ENCODE measurements at places on chromosomes 4 and X. TPM values are rescaled to one million over a fixed set of nuclear protein-coding genes. Genes with fewer than 3 reads are reported as not detected.

DNA sequence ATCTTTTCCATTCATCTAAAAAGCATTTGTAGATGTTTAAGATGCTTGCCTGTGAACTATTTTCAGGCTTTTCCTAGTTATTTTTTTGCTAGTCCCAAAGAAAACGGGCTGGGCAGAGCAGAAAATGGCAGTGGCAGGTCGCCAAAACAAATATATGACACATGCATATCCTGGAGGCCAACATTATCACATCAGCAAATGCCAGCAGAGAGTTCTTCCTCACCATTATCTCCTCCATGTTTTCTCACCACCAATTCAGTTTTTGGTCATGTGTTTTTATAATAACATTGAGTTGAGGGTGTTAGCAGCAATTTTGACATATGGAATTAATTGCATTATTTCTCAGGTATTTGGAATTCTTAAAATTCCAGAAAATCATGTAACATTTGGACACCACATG lies 97.9 kb upstream of the EOLA2 start:
- no peak overlapping the region for H3K4me3 ChIP-seq
- DNase-seq, result peak; percentile 27
- H3K36me3 ChIP-seq, result no peaks in the 10 kb centered on the region
- peaks cover 18% of the 10 kb centered on the region for H3K4me1 ChIP-seq
- H3K27me3 ChIP-seq, result no peaks in the 10 kb centered on the region

DNA sequence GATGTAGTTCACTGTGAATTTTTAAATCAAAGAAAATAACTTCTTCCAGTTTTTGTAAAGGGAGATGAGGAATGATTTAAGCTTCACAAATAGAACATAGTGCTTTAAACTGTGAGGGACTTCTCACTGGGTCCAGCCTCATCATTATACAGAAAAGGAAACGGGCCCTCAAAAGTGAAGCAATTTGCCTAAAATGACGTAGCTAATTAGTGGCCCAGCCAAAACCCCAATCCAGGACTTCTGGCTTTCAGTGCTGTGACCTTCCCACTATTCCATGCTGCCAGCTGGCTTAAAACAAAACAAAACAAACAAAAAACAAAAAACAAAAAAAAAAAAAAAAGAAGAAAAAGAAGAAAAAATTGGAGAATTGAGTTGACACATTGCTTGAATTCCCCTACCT lies 45.0 kb upstream of the STOX2 start:
- no peaks in the 10 kb centered on the region for H3K4me1 ChIP-seq
- H3K4me3 ChIP-seq, result no peak overlapping the region
- DNase-seq, result no peak

DNA sequence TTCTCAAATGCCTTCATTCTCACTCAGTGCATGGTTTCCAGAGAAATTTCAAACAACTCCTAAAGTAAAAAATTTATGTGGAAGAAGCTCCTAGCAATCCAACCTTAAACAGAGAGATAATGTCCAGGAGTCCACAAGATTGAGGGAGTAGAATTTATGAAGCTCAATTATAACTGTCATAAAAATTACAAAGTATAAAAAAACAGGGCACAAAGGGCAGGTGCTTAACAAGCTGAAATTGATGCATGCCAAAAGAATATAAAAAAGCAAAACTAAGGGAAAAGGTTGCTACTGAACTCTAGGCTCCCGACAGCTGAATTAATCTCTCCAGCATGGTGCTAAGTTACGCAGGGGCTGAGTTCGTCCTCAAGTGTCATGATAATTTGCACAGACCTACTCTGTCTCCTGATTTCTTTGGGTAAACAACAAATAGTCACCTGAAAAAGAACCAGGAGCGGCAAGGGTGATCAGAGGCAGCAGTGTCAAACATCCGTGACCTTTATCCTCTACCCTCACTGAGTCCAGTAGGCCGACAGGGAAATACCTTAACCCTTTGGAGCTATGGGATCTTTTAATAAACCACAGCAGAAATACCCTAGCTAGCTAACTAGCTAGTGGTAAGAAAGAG lies 47.2 kb upstream of the RELL1 start:
- no peaks in the 10 kb centered on the region for H3K4me1 ChIP-seq
- H3K36me3 ChIP-seq, result no peaks in the 10 kb centered on the region
- no peak for DNase-seq
- H3K27me3 ChIP-seq, result no peaks in the 10 kb centered on the region

The CT45A2 gene
- total RNA-seq, result not detected

The WNK3 gene
- 1.1 TPM for total RNA-seq

GRCh38 chrX:19804151-19804550 lies 83.2 kb downstream of the SH3KBP1 start:
- H3K27me3 ChIP-seq, result no peaks in the 10 kb centered on the region
- peaks cover 9% of the 10 kb centered on the region for H3K4me1 ChIP-seq
- H3K4me3 ChIP-seq, result no peak overlapping the region
- H3K27ac ChIP-seq, result no peak overlapping the region
- H3K36me3 ChIP-seq, result no peaks in the 10 kb centered on the region
- DNase-seq, result no peak

The SPATA4 gene
- 0.72 TPM for total RNA-seq

The HAUS7 gene
- total RNA-seq, result 8.3 TPM

The CENPVL2 gene
- not detected for total RNA-seq

The RADX gene
- total RNA-seq, result 1.4 TPM

GRCh38 chr4:141786946-141787345 lies 150.6 kb downstream of the IL15 start:
- H3K4me3 ChIP-seq, result no peak overlapping the region
- H3K36me3 ChIP-seq, result no peaks in the 10 kb centered on the region
- H3K27ac ChIP-seq, result peak overlapping the region; percentile 75
- no peak for DNase-seq
- peaks cover 21% of the 10 kb centered on the region for H3K4me1 ChIP-seq
- H3K27me3 ChIP-seq, result no peaks in the 10 kb centered on the region

DNA sequence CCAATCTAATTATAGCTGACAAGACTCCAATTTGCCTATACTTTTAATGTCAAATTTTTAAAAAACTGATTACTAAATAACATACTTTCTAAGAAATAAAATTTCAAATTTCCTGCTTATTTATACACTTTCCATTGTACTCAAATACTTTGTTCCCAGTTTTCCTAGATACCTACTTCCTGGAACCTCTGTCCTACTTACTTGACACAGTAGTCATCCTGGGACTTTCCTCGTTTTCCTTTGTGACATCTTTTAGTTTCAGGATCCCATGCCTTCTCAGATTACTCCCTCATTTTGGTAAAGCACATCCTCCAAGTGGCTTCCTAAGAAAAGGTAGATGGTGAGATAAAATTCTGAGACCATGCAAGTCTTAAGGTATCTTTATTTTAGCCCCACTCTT lies 13.3 kb upstream of the FAM184B start:
- no peak for DNase-seq
- no peaks in the 10 kb centered on the region for H3K27me3 ChIP-seq
- H3K4me1 ChIP-seq, result no peaks in the 10 kb centered on the region
- no peaks in the 10 kb centered on the region for H3K36me3 ChIP-seq
- no peak overlapping the region for H3K27ac ChIP-seq

The OTUD6A gene
- not detected for total RNA-seq

The UBE2D3 gene
- 426 TPM for total RNA-seq

The UBL4A gene
- total RNA-seq, result 30.4 TPM

DNA sequence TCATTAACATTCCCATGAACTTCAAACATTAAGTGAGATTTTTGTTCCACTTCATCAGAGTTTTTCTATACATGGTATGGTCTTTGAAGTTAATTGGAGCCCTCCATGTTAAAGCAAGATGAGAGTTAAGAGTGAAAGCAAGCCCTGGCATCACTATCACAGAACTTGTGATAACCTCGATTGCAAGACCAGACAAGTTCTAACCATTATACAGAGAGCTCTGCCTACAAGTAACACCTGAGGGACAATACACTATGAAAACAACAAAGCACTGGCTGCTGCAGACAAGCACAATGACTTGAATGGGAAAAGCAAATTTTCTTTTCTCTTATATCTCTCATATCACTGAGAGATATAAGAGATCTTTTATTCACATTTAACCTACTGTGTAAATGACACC lies 126.6 kb upstream of the GYPA start:
- no peaks in the 10 kb centered on the region for H3K36me3 ChIP-seq
- no peak overlapping the region for H3K4me3 ChIP-seq
- H3K27me3 ChIP-seq, result no peaks in the 10 kb centered on the region
- no peak overlapping the region for H3K27ac ChIP-seq
- H3K4me1 ChIP-seq, result no peaks in the 10 kb centered on the region

- no peak overlapping the region for H3K27ac ChIP-seq
- H3K36me3 ChIP-seq, result no peaks in the 10 kb centered on the region
- DNase-seq, result no peak
- no peak overlapping the region for H3K4me3 ChIP-seq
- H3K27me3 ChIP-seq, result peaks cover 11% of the 10 kb centered on the region
- H3K4me1 ChIP-seq, result peaks cover 5% of the 10 kb centered on the region
Observed at GRCh38 chrX:115535844-115536243, 25.1 kb upstream of the PLS3 start.

GRCh38 chrX:45758319-45758718 lies 557.6 kb upstream of the DIPK2B start:
- H3K27me3 ChIP-seq, result no peaks in the 10 kb centered on the region
- DNase-seq, result peak; percentile 78
- H3K4me3 ChIP-seq, result peak overlapping the region; percentile 48
- H3K27ac ChIP-seq, result peak overlapping the region; percentile 76
- H3K4me1 ChIP-seq, result peaks cover 89% of the 10 kb centered on the region

GRCh38 chr4:123659730-123660129 lies 263.1 kb downstream of the SPRY1 start:
- no peak overlapping the region for H3K4me3 ChIP-seq
- H3K27me3 ChIP-seq, result no peaks in the 10 kb centered on the region
- H3K36me3 ChIP-seq, result no peaks in the 10 kb centered on the region
- DNase-seq, result no peak
- no peak overlapping the region for H3K27ac ChIP-seq
- H3K4me1 ChIP-seq, result no peaks in the 10 kb centered on the region

The STAP1 gene
- not detected for total RNA-seq

DNA sequence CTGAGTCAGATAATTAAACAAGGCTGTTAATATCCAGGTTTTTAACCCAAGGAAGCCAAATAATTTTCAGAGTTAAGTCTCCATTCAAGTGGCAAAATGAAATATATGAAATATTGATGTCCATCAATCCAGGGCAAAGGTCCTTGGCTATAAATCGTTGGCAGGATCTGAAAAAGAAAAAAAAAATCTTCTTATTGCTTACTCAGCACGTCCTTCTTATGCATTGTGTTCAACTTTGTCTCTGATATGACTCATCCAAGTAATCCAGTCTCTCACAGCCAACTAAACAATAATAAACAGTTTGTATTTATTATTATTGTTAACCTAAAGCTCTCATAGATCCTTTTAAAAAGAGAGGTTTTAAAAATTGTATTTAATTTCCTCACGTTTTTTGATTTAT lies 851.2 kb downstream of the ADGRL3 start:
- no peak overlapping the region for H3K27ac ChIP-seq
- H3K36me3 ChIP-seq, result no peaks in the 10 kb centered on the region
- no peaks in the 10 kb centered on the region for H3K27me3 ChIP-seq
- H3K4me3 ChIP-seq, result no peak overlapping the region
- H3K4me1 ChIP-seq, result no peaks in the 10 kb centered on the region

- peaks cover 29% of the 10 kb centered on the region for H3K4me1 ChIP-seq
- DNase-seq, result no peak
- H3K27ac ChIP-seq, result peak overlapping the region; percentile 73
- H3K4me3 ChIP-seq, result no peak overlapping the region
- H3K27me3 ChIP-seq, result no peaks in the 10 kb centered on the region
Observed at GRCh38 chrX:45667666-45668065, 467.0 kb upstream of the DIPK2B start.

The PDE5A gene
- 157 TPM for total RNA-seq

DNA sequence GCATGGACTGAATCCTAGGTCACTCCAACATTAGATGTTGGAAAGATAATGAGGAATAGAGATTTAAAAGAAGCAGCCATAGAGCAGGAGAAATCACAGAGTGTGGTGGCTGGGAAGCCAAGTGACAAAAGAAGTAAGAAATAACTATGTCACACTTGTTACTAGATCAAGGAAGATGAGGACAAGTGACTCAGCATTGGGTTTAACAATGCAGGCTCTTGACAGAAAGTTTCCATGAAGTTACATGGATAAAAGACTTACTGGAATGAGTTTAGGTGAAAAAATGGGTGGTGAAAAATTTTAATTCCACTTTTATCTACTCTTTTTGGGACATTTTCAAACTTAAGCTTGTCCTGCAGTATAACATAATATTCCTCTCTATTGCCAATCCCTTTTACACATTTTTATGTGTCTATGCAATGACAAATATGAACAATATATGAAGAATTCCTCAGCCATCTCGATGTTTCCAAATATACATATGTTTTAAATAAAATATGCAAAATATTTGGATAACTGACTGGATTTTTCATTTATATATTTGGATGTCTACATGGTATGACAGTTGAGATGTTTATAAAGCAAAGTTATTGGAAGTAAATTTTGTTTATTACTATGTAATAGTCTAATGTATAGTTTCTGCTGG lies 462.6 kb downstream of the IL15 start:
- no peaks in the 10 kb centered on the region for H3K27me3 ChIP-seq
- H3K27ac ChIP-seq, result no peak overlapping the region
- H3K36me3 ChIP-seq, result no peaks in the 10 kb centered on the region
- H3K4me1 ChIP-seq, result peaks cover 15% of the 10 kb centered on the region
- H3K4me3 ChIP-seq, result no peak overlapping the region
- DNase-seq, result no peak

DNA sequence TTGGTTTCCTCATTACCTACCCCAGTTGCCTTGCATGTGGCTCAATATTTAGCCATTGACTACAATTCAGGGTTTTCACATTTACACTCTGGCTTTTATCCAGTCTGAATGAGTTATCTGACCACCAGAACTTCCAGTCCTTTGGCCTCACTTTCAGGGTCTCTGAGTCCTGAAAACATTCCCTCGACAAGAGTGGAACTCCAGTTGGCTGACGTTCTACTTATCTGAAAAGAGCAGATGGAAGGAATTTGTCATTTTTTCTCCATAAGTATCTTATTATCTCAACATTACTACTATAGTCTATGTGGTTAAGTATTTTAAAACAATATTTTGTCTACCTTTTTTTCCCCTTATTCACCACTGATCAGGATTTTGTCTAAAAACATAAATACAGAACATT lies 5.2 kb upstream of the CASP6 start:
- no peak overlapping the region for H3K4me3 ChIP-seq
- H3K27ac ChIP-seq, result no peak overlapping the region
- H3K4me1 ChIP-seq, result no peaks in the 10 kb centered on the region
- H3K36me3 ChIP-seq, result peaks cover 8% of the 10 kb centered on the region
- no peaks in the 10 kb centered on the region for H3K27me3 ChIP-seq

DNA sequence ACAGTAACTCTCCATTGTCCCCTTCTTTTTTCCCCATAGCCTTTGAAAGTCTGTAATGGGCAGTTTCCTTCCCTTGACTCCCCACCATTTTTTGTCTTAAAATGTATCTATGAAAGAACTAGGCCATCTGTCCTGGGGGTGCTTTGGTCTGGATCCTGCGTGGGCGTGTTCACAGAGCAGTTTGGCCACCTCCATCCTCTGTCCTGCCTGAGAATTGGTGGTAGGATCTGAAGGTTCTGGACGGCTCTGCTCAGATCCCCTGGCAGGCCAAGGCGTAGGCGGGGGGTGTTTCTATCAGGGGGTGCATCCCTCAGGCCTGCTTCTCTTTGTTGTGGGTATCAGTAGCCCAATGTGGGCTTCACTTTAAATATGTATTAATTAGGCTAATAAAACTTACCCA lies 107.1 kb downstream of the FAM193A start:
- no peaks in the 10 kb centered on the region for H3K4me1 ChIP-seq
- no peak for DNase-seq
- H3K27ac ChIP-seq, result no peak overlapping the region
